Body of pancreas (tissue), 4 donors: ENCODE measurements at places on chromosomes 16 and 17. TPM values are rescaled to one million over a fixed set of nuclear protein-coding genes. Genes with fewer than 3 reads are reported as not detected.

- DNase-seq, result no peak
Observed at GRCh38 chr17:61863801-61864126, 436 bp upstream of the BRIP1 start.

DNA sequence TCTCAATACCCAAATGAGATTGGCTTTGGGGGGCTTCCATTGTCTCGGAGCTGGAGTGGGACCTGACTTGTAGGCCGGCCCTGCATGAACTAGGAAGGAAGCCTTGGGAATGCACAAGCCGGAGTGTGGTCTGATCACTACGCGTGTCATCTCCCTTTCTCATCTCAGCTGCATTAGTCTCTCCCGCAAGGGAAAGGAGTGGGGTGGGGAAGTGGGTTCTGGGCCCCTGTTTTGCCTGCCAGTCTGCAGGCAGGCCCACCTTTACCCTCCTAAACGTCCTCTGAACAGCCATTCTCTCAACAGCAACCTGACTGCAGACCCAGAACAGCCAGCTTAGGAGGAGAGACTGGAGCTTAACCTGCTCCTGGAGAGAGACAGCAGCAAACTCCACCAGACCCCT lies 11.4 kb upstream of the DNAI2 start:
- DNase-seq, result no peak

GRCh38 chr17:15278924-15279477 lies 13.9 kb upstream of the PMP22 start:
- no peak for DNase-seq

- peak; percentile 9 for DNase-seq
Observed at GRCh38 chr17:61209525-61209924, 190.1 kb upstream of the TBX2 start.

- peak; percentile 70 for DNase-seq
Observed at GRCh38 chr17:74736513-74737298, at the start of gene RAB37. Gene RAB37 (plus strand): TSS chr17:74737256. CDS start chr17:74737273, 17 bp downstream.

- DNase-seq, result peak; percentile 49
Observed at GRCh38 chr17:7673239-7673638, 14.1 kb downstream of the TP53 start.

DNA sequence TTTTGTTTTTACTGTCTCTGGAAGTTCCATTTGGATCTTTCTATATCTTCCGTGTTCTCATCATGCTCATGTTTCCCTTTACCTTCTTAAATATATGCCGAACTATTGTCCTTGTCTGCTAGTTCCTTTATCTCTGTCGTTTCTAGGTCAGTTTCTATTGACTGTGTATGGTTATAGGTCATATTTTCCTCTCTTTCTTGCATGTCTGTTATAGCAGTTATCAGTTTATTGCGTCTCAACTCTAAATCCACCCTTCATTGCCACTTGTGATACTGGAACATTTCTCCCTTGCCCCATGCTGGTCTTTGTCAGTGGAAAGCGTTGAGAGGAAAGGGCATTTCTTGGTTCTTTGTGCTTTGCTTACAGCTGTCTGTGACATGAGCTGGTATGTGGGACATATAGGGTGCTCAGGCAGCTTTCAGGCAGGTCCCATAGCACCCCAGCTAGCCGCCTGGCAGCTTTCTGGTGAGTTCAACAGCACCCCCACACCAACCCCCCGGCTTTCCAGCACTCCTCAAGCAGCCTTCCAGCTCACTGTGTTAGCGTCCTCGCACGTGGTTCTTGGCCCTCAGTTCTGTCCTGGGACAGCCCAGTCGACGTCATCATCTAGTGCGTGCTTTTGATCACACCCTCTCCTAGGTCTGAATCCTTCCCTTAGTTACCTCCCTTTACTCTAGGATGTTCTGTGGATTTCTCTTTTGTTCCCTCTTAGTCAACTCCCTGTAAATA lies 15.4 kb upstream of the DNASE1 start:
- no peak for DNase-seq

- no peak for DNase-seq
Observed at GRCh38 chr17:69858460-69858859, 216.6 kb upstream of the KCNJ16 start.

DNA sequence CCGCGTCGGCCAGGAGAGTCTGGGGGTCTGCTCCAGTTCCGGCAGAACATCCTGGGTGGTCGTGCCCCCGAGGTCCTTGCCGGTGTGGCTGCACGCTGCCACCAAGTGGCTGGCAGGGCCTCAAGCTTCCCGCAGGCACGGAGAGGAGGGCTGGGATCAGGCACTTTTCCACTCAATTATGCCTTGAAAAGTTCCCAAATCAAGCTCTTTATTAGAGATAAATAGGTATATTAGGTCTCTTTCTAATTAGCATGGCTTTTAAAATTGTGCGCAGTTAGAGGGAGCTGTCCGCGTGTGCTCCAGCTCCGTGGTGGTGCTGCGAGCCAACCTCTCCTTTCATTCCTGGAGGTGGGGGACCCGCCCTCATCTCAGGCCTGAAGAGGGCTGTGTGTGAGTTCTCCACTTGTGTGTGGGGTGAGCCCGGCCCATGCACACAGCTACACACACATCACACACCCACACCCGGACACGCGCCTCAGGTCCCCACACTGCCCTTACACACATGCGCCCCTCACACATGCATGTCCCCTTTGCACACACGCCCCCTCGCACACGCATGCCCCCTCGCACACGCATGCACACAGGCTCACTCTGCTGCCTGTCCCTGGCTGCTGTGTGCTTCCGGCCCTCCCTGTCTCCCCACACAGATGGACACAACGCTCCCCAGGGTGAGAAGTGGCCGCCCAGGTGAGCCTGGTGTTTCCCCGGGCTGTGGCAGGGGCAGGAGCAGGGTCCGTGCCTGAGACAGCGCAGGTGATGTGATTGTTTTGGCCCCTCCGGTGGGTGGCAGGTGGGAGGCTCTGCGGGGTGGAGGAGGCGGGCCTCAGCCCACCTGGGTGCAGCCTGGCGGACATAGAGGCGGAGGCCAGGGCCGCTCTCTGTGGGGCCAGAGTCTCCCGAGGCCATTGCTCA lies 28.8 kb downstream of the CACNA1H start:
- DNase-seq, result no peak

- no peak for DNase-seq
Observed at GRCh38 chr16:88948781-88949490, 28.1 kb downstream of the CBFA2T3 start.

- DNase-seq, result peak; percentile 68
Observed at GRCh38 chr16:27222249-27223225, 19.2 kb downstream of the KDM8 start.

The COTL1 gene
- 19.7 TPM for total RNA-seq

The PKMYT1 gene
- total RNA-seq, result not detected

The HNF1B gene
- total RNA-seq, result 22.3 TPM

The CCL4 gene
- total RNA-seq, result not detected
